Brain (organoid and tissue), 16 donors: ENCODE measurements at places on chromosomes 7 and 10.

- DNase-seq = no peak
Observed at GRCh38 chr7:121020989-121021969, 32.8 kb downstream of the CPED1 start.

- DNase-seq = no peak
Observed at GRCh38 chr7:1671594-1672451, 1.7 kb downstream of the ELFN1 start.

DNA sequence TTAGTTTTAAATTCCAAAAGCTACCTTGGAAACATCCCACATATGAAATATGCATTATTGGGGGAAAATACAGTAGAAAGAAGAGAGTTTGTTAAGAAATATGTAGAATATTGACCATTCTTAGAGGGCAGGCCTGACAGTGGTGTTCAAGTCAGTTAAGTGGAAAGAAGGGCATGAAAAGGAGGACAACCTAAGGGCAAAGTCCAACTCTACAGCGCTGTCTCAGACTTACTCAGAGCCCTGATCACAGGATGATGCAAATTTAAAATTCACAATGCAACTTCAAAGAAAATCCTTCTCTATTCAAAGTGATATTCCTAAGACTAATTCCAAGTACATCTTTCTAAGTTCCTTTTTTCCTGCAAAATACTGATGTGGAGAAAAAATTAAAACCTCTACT, 139.1 kb upstream of the LRRTM3 start:
- DNase-seq = no peak

GRCh38 chr7:99648843-99649242, 31.0 kb downstream of the CYP3A5 start:
- no peak for DNase-seq

GRCh38 chr7:55108818-55109217, 90.0 kb downstream of the EGFR start:
- DNase-seq = no peak

DNA sequence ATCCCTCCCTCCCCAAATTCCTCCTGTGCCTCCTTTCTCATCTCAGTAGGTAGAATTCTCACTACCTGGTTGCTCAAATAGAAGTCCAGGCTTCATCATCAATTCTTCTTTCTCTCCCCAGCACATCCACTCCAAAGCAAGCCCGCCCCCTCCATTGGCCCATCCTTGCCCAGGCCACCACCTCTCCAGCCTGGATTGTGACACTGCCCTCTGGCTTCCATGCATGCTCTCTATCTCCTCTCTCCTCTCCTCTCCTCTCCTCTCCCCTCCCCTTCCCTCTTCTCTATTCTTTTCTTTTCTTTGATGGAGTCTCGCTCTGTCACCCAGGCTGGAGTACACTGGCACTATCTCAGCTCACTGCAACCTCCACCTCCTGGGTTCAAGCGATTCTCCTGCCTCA, 144.9 kb downstream of the UBE2H start:
- no peak for DNase-seq

GRCh38 chr10:28317760-28318159, 14.9 kb upstream of the MPP7 start:
- no peak for DNase-seq

GRCh38 chr10:70053841-70054288, 1.2 kb downstream of the MACROH2A2 start:
- peak; percentile 28 for DNase-seq

DNA sequence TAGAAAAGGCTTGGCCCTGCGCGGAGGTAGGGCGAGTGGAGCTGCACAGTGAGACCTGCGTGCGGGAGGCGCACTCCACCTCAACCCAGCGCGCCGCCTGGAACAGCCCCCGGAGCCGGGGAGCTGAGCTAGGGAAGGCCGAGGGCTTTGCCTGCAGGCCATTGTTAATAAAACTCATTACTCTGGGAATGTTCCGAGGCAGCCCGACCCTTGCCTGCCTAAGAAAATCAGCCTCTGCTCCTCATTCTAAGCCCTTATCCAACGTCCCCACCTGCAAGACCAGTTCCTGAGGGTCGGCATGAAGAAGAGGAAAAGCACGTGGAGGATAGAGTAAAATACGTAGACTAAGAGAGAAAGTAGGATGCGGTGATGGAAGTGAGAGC, 55.3 kb downstream of the C7orf25 start:
- no peak for DNase-seq

DNA sequence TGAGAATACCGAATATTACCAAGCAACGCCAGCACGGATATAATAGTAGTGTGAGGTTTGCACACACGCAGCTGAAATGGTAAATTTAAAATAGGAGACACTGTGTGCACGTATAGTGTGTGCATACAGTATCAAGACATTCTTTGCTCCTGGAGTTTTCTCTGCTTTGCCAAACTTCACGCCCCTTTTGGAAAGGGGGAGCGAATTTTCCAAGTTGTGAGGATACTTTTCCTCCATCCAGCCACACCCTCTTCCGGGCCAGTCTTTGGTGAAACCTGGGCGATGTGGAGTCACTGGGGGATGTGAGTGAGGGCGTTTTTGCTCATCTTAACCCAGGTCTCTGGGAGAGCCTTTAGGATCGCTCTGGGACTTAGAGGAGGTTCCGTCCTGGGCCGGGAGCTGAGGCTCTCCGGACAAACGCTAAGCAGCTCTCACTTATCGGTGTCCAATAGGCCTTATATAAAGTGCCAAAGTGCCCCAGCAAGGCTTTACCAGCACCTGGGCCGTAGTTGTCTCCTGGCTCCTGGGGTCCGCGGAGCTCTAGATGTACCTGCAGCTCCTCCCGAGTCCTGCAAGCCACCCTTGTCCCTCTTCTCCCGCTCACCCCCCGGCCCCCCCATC, 160.0 kb upstream of the MKI67 start:
- no peak for DNase-seq
